KG1 (cell line): ENCODE measurements at places on chromosomes 12 and 14.

DNA sequence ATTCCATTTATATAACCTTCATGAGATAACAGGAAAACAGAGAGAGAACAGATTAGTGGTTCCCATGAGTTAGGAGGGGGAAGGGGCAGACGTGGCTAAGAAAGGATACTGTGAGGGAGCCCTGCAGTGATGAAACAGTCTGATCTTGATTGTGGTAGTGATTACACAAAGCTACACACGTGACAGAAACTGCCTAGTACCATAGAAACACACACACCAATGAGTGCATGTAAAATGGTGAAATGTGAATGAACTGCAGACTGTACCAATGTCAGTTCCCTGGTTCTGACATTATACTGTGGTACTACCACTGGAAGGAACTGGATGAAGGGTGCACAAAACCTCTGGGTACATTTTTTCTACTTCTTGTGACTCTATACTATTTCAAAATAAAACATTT lies 36.9 kb downstream of the NRDE2 start:
- DNase-seq, result no peak

- no peak for DNase-seq
These were observed 5.5 kb upstream of the BDKRB1 start for GRCh38 chr14:96250485-96250884.

- no peak for DNase-seq
These were observed 250.4 kb downstream of the TMTC2 start for GRCh38 chr12:82937151-82937550.

DNA sequence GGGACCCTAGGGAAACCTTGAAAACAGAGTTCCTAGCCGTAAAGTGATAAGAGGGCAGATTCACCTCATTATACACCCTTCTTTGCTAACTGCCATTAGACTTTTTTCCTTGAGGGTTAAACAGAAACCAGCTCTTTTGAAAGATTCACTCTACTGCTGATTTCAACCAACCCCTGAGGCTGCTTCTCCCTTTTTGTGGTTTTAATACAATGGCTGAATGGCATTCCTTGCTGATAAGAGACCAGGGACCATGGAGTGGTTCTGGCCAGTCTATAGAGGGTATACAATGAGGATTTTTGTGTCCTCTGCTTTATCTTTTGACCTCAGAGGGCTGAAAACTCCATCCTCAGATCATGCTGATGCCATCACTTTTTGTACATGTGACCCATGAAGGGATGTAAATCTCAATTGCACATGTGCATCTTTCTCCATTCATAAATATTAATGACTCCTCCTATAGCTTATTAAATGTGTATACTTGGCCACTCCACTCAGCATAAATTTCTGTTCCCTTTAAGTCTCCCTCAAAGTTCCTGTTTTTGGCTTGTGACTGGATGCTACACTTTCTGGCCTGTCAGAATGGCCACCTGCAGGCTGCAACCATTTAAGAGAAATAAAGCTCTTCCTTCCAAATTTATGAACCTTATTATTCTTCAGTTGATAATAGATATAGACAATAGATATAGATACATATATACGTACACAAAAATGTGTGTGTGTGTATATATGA lies 233.8 kb upstream of the SEL1L start:
- no peak for DNase-seq

DNA sequence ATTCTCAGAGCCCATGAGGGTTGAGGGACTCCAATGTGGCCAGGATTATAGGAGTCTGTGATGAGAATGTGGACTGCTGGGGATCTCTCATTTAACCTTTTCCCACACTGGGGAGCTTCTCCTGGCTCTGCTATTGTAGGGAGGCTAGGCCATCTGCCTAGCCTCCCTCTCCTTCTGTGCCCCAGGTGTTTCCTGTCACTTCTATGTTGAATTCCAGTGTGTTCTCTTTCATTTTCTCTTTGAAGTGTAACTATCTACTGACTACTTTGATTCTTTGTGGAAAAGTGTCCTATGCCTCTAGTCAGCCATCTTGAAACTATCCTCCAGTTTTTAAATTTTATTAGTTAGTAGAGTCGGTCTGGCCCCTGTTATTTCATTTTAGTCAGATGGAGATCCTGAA lies 53.4 kb upstream of the ABCD2 start:
- no peak for DNase-seq
